ENCODE measurements at places on chromosomes 11 and 22.
A peak's percentile ranks its signal among the peaks of the same experiment; 100 is the strongest.

DNA sequence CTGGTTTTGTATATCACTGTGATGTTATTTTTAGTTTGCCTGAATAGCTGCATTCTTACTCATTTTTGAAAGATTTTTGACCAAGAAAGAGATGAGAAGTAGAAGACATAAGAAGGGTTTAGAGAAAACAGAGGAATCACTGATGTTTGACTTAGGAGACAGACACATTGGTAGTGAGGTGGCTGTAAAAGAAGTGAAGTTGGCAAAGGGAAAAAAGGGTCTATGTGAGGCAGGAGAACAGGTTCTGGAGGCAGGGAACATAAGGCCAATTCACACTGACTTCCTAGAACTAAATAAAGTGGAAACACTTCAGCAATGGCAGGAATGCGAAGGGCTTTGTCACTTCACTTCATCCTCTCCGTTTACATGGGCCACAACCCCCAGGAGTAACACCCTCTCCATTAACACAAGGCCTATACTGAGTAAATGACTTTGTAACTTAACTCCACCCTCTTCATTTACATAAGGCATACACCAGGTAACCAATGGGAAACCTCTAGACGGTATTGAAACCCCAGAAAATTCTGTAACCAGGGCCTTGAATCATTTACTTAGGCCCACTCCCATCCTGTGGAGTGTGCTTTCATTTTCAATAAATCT lies 36.5 kb downstream of the CTSC start:
- DNase-seq = no peak

DNA sequence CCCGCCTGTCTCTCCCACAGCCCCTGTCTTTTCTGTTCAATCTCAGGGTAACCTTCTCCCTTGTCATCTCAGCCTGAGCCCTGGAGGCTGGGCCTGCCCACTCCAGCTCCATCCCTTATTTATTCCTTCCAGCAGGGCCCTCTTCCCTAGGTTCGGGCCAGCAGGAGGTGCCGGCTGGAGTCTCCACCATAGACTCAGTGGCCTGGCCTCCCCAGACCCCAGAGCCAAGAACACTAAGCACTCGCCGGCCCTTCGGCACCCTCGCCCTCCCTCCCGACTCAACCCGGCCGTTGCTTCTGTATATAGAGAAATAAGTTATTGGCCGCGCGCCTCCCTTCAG lies 1.4 kb upstream of the RAB1B start:
- DNase-seq = no peak

DNA sequence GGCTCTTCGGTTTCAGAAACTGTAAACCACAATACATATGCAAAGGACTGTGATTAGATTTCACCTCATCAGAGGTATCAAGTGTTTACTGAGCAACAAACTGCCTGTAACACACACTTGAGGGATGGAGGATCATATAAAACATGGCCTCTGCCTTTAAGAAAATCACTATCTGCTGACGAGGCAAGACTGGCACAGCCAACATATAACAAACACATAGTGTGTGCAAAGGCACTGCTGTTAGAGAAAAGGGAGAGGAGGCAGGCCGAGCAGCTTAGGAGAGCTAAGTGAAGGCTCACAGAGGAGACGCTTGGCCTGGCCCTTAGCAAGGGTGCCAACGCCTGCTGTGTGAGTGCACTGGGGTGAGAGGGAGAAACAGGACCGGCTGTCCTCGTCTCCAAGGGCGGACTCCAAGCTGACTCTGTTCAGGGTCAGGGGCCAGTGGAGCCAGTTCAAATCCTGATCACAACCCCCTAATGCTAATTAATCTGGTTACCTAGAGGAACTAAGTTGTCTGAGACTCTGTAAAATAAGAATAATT lies 48.2 kb downstream of the LRFN4 start:
- no peak for DNase-seq

DNA sequence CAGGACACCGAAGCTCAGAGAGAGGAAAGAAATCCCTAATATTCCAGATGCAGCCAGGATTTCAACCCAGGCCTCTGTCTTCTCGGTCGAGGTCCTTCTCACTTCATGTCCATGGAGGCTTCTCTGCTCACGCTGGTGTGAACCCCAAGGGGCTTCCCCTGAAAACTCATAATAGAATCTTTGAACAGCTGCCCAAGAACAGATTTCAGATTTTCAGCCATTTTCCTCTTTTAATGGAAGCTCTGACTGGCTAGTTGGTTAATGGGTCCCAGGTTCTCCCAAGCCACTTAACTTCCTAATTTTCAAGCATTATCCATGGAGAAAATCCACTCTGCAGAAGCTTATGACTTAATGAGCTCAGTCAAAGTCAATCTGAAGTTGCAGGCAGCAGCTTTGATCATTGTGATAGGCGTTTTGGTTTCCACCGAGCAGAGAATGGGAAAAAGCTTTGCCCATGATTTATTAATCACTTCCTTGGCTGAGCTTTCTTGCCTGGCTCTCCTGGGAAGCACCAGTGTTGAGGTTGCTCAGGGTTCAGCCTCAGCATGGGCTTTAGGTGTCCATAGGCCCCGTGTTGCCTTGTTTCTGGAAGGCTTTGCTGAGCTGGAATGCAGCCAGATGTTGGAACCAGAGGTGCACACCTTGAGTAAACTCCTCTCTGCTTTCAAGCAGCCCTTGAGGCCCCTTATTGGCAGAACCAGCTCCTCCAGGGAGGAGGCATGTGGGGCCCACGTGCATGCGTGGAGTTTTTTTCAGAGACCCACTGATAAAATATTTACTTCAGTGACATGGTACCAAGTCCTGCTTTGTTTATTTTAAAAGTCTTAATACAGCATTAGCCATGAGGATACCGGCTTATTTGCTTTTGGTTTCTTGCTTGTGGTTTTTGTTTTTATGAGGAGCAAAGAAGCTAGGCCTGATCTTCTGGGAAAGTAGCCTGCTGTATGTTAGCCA lies 25.5 kb downstream of the LDLRAD3 start:
- no peak for DNase-seq

DNA sequence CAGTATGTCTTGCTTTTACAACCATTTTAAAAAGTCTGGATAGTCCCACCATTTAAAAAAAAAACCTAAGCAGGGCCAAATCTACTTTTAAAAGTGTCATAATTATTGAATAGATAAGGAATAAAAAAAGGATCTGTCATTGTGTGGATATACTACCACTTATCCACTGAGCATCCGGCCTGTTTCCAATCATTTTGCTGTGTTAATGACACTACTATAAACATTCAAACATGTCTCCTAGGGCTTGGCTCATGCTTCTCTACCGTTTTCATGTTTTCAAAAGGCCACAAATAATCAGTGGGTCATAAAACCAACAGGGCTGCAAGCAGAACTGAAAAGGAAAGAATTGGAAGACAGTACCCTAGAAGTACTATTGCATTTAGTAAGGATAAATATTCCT lies 12.5 kb upstream of the C22orf39 start:
- no peak for DNase-seq

DNA sequence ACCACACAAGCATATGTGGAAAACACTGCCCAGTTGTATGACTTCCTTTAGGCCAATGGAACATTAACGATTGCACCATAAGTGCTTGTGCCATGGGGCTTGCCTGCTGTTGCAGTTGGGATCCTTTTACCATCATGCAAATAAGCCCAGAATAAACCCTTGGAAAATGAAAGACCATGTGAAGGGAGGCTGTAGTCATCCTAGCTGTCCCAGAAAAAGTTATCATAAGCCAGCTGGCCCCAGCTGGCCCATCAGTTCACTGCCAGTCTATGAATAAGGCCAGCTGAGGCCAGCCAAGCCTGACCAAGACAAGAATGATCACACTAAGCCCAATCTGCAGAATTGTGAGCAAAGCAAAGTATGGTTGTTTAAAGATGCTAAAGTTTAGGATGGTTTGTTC lies 253.9 kb upstream of the ARHGAP20 start:
- no peak for DNase-seq

GRCh38 chr11:15638386-15638787 lies 523.7 kb downstream of the INSC start:
- no peak for DNase-seq

DNA sequence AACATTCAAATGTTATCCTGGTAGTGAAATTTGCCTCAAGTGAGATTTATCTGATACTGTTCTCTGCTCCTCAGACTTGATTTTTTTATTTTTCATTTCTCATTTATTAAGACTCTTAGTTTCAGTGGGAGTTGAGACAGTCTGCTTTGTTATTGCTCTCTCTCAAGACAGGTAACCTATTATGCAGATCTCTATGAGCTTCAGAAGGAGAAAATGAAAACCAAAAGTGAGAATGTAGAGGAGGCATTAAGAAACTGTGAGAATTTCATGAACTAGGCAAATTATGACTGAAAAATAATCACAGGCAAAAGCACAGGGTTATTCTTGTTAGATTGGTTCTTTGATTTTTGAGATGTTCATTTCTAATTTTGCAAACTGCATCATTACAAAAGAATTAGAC lies 290.0 kb upstream of the CHORDC1 start:
- DNase-seq = no peak

- no peak for DNase-seq
These were observed 1.3 kb downstream of the TRAF6 start for GRCh38 chr11:36508743-36509142.

DNA sequence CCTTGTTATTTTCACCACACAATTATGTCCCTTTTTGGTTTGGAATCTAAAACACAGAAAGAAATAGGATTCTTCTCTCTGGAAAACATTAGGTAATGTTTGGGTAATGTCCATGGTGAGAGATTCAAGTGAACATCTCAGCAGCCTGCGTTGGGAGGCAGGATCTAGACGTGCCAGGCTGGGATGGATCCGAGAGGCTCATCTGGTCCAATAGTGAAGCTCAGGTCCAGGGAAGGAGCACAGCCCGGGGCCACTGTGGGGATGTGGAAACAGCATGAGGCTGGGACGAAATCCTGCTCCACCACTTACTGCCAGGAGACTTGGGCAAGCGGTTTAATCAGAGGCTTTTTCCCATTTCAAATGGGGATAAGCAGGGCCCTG lies 109.9 kb downstream of the CSNK2A3 start:
- DNase-seq = no peak

DNA sequence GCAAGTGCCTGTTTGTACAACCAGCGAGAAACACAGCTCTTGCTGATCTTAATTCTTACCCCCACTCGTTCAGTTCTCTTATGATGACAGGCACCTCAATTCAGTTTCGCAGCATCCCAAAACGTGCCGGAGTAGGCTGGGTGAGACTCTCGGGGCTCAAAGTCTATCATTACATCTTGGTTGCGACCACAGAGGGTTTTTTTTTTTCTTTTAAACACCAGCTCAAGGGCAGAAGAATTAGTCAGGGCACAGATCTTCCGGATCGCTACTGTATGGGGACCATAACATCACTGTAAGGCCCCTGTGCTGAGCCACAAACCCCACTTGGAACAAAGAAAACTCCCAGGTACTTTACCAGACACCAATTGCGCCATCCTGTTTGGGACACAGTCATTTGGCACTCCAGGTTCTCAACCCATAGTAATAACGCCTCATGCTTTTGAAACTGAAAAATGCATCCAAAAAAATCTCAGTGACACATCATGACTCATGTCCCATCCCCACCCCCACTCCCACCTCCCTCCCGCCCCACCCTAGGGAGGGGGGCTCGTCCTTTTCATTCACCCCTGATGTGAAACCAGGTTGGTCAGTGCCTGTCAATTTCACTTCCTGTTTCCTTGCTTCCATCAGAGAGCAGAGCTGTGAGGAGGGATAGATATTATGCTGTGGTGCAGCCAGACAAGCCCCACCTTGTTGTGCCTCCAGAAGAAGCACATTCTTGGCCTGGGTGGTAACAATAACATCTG lies 41.0 kb upstream of the CD5 start:
- DNase-seq = peak; percentile 71
